ENCODE measurements at places on chromosomes 1 and 21. TPM values are rescaled to one million over a fixed set of nuclear protein-coding genes. Genes with fewer than 3 reads are reported as not detected.
A peak's percentile ranks its signal among the peaks of the same experiment; 100 is the strongest.

- peak overlapping the region; percentile 76 for H3K27ac ChIP-seq
- H3K4me1 ChIP-seq = peaks cover 28% of the 10 kb centered on the region
- no peaks in the 10 kb centered on the region for H3K27me3 ChIP-seq
- H3K4me3 ChIP-seq = no peak overlapping the region
- DNase-seq = no peak
- no peaks in the 10 kb centered on the region for H3K36me3 ChIP-seq
These were observed 99.9 kb downstream of the GLUL start for GRCh38 chr1:182291584-182292192.

GRCh38 chr1:30514137-30514654 is 209.2 kb downstream of the MATN1 start:
- H3K4me3 ChIP-seq = no peak overlapping the region
- no peak overlapping the region for H3K27ac ChIP-seq
- H3K36me3 ChIP-seq = no peaks in the 10 kb centered on the region
- peaks cover 4% of the 10 kb centered on the region for H3K4me1 ChIP-seq
- H3K27me3 ChIP-seq = no peaks in the 10 kb centered on the region
- no peak for DNase-seq

CFHR5 gene
- not detected for total RNA-seq

DNA sequence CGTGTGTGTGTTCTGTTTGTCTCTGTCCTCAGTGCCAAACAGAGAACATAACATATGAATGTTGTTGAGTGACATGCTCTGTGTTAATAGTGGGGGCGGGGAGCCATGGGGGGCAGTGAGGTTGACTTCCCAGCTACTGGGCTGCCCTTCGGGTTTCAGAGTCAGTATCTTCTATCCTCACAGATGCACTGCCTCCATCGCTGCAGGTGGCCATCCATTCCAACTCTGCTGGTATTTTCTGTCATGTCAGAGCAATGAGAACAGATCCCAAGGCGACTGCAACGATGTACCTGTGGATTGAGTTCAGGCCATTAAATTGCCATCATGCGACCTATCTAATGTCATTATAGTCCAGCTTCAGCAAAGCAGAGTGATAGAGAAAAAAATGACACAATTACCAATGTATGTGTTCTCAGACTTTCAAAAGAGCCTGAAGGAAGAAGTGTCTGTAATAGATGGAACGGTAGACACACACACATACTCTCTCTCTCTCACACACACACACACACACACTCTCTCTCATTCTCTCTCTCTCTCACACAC is 418.5 kb downstream of the RWDD3 start:
- no peak overlapping the region for H3K27ac ChIP-seq
- H3K4me3 ChIP-seq = no peak overlapping the region
- DNase-seq = no peak

DNA sequence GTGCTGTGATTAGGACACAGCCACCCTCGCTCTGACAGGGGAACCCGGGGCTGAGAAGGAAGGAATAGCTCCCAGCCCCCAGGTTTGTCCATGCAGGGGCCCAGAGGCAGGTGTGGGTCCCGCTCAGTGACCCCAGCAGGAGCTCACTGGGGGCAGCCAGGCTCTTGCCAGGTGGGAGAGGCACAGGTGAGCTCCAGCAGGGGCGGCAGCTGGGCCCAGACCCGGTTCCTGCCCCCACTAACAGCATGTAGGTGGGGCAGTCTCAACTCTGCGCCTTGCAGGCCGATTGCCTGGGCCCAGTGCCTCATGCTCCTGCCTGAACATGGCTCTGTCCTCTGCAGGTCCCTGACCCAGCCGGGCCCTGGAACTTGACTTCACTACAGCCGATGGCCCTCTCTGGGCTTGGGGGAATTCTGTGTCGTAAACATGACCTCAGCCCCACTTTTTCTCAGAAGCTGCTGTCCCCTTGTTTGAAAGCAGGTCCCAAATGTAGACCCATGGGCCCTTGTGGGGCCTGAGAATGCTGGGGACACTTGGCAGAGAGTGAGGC is 127.0 kb downstream of the PRDM16 start:
- H3K36me3 ChIP-seq = no peaks in the 10 kb centered on the region
- no peaks in the 10 kb centered on the region for H3K27me3 ChIP-seq
- no peak for DNase-seq

- H3K4me1 ChIP-seq = peaks cover 14% of the 10 kb centered on the region
- H3K27ac ChIP-seq = peak overlapping the region; percentile 5
- no peaks in the 10 kb centered on the region for H3K27me3 ChIP-seq
- DNase-seq = no peak
- peak overlapping the region; percentile 31 for H3K4me3 ChIP-seq
These were observed 305.4 kb downstream of the TTLL7 start for GRCh38 chr1:83693427-83694126.

BATF3 gene
- 7.9 TPM for total RNA-seq

DNA sequence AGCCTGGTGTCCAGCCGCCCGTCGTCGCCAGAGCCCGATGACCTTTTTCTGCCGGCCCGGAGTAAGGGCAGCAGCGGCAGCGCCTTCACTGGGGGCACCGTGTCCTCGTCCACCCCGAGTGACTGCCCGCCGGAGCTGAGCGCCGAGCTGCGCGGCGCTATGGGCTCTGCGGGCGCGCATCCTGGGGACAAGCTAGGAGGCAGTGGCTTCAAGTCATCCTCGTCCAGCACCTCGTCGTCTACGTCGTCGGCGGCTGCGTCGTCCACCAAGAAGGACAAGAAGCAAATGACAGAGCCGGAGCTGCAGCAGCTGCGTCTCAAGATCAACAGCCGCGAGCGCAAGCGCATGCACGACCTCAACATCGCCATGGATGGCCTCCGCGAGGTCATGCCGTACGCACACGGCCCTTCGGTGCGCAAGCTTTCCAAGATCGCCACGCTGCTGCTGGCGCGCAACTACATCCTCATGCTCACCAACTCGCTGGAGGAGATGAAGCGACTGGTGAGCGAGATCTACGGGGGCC is 1.2 kb downstream of the OLIG2 start:
- H3K27ac ChIP-seq = no peak overlapping the region
- H3K4me3 ChIP-seq = no peak overlapping the region

KRTAP19-4 gene
- total RNA-seq = not detected
